Dermis blood vessel endothelial cell (primary cell): ENCODE measurements at places on chromosomes 2 and 18. TPM values are rescaled to one million over a fixed set of nuclear protein-coding genes. Genes with fewer than 3 reads are reported as not detected.

Gene CDK15
- total RNA-seq, result not detected in 2 replicates

Gene MTIF2
- total RNA-seq, result 30.8 and 39.9 TPM in 2 replicates

Gene PPM1G
- 109 and 164 TPM in 2 replicates for total RNA-seq

Gene DSG2
- total RNA-seq, result 3.9 and 9.7 TPM in 2 replicates

Gene IL37
- not detected in 2 replicates for total RNA-seq

Gene B3GNT7
- 12.1 and 13.6 TPM in 2 replicates for total RNA-seq

Gene NOSTRIN
- total RNA-seq, result 4.5 and 34.9 TPM in 2 replicates
